ENCODE measurements at places on chromosomes 3 and 15.

GRCh38 chr3:4492208-4493013 lies 737 bp upstream of the ITPR1 start:
- DNase-seq = peak; percentile 26

GRCh38 chr15:83498801-83499200 lies 51.7 kb downstream of the SH3GL3 start:
- no peak for DNase-seq

DNA sequence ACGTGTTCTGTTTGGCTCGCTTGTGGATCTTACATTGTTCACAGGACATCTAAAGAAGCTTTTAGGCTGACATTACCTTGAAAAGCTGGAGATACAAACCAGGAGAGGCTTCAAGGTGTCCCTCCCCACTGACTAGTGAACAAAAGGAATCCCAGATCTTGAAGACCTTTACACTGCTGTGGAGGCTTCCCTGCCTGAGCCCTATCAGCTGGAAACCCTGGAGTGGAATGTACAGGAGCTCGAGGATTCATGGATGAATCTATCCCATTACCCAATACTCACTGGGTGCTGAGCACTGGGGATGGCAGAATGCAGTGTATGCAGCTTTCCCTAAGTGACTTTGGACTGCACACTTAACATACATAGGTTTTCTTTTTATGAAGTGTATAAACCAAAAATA lies 82.3 kb upstream of the MFGE8 start:
- no peak for DNase-seq

- DNase-seq = no peak
Measured at GRCh38 chr3:140794507-140794906, 116.6 kb downstream of the TRIM42 start.

DNA sequence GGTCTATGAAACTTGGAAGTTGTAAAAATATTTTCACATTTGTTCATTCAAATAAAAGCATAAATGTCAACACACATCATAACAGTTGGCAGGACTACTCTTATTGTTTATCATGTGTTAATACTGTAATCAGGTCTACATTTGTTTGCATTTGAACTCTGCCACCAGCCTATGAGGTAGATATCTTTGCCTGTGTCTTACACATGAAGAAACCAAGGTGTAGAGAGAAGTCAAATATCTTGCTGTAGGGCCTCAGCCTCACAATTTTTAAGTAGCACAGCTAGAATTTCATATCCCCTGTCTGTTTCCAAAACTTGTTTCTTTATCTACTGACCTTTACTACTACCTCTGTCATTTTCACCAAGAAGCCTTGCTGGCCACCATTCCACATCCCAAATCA lies 161.9 kb downstream of the ZIC4 start:
- no peak for DNase-seq

GRCh38 chr3:124428372-124429128 lies 301.7 kb upstream of the UMPS start:
- DNase-seq = no peak

DNA sequence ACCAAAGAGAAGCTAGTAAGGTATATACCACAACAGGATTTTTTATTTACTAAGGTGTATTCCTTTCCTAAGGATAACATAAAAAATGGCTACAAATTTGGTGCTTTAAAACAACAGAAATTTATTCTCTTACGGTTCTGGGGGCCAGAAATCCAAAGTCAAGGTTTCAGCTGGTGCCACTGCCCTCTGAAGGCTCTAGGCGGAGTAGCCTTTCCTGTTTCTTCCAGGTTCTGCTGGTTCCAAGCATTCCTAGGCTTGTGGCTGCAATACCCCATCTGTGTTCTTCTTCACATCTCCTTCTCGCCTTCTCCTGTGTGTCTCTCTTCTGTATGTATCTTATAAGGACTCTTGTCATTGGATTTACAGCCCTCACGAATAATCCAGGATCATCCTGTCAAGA lies 549.9 kb downstream of the GRM7 start:
- DNase-seq = no peak

DNA sequence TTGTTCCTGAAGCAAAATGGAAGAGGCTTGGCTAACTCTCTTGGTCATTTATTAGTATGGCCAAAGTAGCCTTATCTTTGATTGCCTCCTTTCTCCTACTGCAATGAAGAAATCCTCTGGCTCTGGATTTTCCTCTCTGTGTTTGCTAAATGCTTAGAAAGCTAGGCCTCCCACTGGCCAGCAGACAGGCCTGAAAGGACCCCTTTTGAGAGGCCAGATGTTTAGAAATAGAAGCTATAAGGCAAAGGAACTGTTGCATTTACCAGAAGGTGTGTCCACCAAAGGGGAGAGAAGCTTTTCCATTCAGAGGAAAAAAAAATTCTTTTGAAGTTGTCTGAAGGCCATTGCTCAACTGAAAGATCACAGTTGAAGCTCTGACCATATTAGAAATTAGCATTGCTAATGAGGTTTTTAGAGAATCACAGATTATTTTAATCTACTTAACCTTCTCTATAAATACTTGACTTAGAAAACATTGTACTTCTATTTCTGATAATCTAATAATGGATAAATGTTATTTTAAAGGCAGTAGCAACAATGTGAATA lies 160.8 kb downstream of the SYNPR start:
- no peak for DNase-seq

DNA sequence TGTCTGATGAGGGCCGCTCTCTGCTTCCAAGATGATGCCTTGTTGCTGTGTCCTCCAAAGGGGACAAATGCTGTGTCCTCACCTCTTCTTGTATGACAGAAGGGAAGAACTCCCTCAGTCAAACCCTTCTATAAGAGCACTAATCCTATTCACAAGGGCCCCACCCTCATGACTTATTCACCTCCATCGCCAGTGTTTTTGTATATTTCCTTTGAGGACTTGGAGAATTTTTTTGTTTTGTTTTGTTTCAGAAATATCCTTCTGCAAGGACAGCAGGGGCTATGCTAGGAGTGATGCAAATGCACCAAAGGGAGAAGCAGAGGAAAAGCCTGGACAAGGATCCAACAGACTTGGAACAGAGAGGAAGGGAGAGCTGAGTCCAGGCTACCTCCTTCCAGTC lies 214.4 kb downstream of the TLE3 start:
- DNase-seq = no peak

GRCh38 chr3:116030131-116030850 lies 407.0 kb downstream of the GAP43 start:
- no peak for DNase-seq

DNA sequence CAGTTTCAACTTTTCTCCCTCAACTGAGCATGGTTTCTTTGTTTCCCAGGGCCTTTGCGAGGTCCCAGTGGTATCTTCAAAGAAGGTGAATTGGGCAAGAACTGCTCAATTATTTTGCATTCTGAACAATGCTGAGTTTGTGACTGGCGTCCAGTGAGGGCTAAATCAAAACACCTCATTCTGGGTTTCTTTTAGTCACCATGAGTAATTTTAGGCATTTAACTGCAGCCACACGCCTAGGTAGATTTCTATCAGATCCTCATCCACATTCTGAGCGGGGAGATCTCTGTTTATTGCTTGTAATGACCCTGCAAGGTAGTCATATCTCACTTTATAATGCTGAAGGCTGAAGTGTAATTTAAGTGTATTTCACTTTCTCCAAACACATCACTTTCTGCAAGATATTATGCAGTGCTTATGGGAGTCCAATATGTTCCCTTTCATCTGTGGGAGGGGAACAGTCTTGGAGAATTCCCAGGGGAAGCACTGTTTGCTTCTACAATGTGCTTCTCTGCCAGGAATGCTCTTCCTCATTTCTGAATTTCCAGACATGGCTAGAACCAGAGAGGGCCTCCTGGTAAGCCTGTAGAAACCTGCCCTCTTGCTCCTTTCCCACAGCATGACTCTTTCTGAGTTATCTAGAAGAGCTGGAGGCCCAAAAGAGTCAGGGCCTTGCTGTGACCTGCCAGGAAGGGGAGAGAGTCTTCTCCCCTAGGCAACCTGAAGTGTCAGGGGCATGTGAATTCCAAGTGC lies 91.7 kb downstream of the FRMD4B start:
- no peak for DNase-seq

DNA sequence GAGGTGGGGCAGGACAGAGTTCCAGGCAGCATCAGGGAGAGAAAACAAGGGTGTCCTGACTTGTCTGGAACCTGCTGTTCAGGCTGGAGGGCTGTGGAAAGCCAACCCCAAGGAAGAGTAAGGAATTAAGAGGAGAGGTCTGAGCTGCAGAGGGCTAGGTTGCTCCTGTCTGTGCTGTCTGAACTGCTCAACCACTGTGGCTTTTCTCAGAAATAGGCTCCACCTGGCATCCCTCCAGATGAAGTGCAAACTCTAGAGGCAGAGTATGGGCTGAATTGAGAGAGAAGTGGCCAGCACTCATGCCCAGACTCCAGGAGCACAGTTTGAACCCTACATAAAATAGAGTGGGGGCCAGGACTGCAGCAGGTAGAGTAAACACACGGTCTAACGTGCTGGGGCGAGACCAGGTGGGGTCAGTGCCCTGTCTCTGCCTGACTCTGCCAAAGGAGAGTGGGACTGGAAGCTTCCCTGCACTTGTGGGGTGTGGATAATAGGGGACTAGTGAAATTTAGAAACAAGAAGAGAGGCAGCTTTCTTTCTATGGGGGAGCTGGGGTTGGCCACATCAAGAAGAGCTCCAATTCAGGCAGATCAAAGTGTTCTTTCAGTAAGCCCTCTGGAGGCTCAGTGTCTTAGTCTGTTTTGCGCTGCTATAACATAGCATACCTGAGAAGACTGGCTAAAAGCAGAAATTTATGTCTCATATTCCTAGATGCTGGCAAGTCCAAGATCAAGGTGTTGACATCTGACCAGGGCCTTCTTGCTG lies 28.0 kb upstream of the MNS1 start:
- DNase-seq = no peak

- DNase-seq = no peak
Measured at GRCh38 chr15:73965758-73966113, 26.4 kb downstream of the STOML1 start.

DNA sequence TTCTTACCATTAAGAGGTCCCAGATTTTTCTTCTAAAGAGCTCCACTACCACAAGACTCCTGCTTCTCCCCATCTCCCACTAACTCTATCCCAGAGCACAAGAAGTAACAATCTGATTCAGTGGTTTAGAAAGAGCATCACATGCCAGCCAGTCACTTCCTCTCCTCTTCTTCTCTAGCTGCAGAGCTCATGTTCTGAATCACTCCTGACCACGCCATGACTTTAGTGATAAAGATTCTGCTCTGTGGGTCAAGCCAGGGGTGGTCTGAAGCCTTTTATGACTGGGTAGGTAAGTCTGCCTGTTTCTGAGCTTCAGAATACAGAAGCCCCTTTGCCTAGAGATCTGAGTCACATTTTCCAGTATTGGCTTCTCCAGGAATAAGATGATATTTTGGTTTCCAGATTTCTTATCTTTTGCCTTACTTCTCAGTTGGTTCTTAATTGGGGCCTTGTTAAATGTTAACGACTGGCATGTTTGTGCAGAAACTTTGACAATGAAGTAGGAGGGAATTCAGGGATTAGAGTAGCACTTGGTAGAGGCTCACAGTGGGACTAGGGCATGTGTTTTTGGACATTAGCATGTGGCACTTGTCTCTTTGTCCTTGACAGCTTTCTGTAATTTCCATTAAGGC lies 27.6 kb upstream of the ADAMTSL3 start:
- DNase-seq = no peak
